Activated CD8-positive, alpha-beta memory T cell treated with anti-CD3 and anti-CD28 coated beads for 48 hours (primary cell): ENCODE measurements at places on chromosomes 16 and 17.

- no peak for DNase-seq
Observed at GRCh38 chr16:31876951-31877828, 3.6 kb downstream of the ZNF267 start.

GRCh38 chr17:2366747-2367494 is 29.6 kb downstream of the SGSM2 start:
- no peak for DNase-seq

DNA sequence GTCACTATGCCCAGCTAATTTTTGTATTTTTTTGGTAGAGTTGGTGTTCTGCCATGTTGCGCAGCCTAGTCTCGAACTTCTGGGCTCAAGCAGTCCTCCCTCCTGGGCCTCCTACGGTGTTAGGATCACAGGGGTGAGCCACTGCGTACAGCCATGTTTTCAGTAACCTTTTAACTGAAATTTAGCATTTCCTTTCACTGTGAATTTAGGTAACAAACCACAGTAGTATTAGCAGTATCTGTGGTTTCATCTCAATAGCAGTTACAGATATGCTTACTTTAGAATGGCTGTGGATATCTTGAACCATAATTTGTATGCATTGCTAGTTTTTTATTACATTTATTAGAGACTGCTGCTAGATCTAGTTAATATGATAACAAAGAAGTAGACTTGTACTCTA is 4.3 kb upstream of the RANGRF start:
- DNase-seq: no peak

DNA sequence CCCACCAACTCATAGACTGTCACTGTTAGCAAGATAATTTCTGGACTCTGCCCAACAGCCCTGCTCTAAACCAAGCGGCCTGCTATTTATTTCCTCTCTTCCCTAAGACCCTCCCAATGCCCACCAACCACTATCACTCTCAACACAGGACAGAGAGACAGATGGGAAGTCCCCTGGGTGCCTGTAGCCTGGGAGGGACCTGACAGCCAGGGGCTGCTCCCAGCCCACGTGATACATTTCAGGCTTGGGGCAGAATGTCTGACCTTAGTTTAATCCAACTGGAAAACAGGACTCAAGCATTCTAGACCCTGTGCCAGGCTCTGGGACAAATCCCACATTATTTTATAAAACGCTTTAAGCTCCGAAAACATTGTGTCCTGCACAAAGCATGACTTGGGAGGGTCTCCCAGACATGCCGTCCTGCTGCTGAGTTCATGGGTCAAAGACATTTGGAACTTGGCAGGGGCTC is 23.6 kb downstream of the XYLT1 start:
- DNase-seq: no peak

- no peak for DNase-seq
Observed at GRCh38 chr16:31038993-31039392, 5.6 kb downstream of the STX4 start.

GRCh38 chr16:72895951-72896350 is 152.0 kb downstream of the ZFHX3 start:
- no peak for DNase-seq

GRCh38 chr17:21149621-21150020 is 22.9 kb downstream of the DHRS7B start:
- DNase-seq: no peak

DNA sequence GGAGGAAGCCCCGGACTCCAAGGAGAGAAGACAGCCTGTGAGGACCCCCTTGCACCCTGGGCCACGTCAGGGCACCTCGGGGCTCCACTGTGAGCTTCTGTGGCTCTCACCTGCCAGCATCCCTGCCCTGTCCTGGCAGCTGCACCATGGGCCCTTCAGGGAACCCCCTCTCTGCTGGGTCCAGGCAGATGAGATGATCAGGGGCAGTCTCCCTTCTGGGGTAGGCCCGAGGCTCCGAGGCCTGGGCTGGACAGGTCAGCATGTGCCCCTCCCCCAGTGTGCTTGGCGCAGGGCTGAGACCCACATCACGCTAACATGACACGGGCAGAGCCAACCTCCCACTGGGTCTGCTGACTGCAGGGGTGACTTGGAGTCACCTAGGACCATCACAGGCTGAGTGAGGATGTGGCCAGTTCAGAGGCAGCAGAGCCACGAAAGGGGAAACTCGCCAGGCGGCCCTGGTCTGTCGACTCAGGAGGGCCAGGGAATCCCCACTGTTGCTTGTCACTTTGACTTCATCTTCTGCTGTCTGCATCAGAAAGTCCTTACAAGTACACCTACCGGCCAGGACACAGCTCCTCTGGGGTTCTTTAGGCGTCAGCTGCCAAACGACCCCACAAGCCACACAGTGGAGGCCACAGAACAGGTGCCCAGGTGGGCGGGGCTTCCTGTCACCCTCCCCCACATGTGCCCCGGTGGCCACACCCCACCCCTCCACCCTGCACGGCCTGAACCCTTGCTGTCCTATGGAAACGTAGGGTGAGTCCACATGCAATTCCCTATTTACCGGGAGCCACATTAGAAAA is 2.2 kb downstream of the GALNS start:
- DNase-seq: no peak

DNA sequence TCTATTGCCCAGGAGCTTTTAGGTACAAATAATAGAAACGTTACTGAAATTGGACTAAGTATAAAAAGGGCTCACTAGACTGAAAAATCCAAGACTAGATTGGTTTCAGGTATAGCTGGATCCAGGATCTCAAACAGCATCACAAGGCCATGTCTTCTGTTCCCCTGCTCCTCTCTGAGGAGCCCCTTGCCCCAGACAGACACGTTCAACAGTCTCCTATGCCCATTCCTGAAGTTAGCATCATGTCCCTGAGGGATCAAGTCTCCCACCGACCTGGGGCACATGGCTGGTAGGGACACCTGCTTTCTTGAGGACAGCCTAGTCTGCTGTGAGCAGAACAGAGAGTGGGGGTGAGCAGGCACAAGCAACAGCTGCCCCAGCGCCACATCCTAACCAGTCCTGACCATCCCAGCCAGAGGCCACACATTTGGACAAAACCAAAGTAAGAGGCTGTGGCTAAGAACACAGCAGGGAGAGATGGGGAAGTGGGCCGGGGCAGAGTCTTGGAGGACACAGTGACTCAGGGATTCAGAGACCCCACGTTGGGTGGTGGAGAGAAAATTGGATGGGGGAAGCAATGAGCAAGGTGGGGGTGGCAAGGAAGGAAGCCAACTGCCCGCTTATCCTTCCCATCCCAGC is 10.5 kb upstream of the MMP2 start:
- no peak for DNase-seq

DNA sequence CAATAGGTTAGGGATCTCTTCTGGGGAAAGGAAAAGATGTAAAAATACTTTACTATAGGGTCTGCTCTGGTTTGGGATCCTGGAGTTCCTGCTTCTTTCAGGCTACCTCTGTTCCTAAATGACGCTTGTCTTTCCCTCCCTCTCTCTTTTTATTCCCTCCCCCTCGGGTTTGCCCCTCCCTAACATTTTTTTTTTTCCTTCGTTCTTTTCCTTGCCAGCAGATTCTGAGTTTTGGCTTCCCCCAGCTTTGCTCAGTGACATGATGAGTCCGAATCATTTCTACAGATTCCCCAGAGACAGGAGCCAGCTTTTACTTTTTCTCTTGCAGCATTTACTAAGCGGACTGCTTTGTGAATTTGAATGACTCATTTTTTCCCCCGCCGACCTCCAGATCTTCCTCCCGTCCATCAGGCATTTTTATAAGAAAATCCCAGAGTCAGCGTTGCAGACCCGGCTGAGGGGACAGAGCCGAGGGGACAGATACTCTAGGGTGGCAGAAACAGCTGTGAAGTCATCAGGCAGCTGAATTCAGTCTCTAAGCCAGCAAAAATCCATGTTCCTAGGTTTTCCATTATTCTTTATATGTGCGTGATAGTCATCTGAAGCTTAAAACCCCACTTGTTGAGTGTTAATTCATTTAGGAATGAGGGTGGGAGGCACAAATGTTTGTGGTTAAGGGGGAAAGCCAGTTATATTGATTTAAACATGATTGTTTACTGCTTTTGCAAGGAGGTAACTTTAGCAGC is at the start of gene TMEM100:
TMEM100 (minus strand) TSS at position 123 of the 746 bp plus-strand sequence. CDS start 1,794 bp downstream, outside the sequence.
- DNase-seq: no peak

GRCh38 chr17:28573040-28573380 is 1.7 kb upstream of the PIGS start:
- DNase-seq: no peak

GRCh38 chr17:38704606-38705522 is at the start of gene MLLT6:
TSS of gene MLLT6 (plus strand) at chr17:38705273. CDS start at chr17:38705633, 360 bp downstream.
- DNase-seq: no peak

- DNase-seq: peak; percentile 76
Observed at GRCh38 chr16:28935924-28936783, 4.4 kb downstream of the CD19 start.

GRCh38 chr17:70563281-70563820 is 394.0 kb downstream of the KCNJ2 start:
- DNase-seq: no peak

DNA sequence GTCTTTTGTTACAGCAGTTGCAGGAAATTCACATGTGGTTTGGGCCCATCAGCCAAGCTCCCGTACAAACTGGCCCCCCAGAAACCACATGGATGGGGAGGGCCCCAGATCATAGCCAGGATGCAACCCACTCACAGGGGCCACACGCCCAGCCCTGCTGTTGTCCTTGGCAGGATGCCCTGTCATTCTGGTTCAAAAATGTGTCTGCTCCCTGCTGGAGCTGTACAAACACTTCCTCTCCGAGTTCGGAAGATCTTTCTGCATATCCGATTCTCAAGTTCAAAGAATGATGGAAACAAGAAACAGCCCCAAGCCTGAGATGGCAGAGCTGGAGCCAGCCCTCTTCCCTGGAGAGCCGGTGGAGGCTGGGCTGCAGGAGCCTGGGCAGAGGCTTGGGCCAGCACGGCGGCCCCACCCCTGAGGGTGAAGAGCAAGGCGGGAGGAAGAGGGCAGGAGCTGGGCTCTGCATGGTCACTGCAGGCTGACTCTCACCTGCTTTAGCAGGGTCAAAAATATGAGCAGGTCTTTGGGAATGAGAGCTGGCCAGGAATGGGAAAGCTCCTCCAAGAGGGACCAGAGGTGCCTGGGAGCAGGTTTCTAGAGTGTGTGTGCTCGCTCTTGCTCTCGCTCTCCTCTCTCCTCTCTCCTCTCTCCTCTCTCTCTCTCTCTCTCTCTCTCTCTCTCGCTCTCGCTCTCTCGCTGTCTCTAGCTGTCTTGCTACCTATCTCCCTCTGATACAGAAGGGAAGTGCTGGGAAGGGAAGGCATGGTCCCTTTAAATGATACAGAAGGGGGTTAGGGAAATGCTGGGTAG is 34.7 kb upstream of the ENPP7 start:
- DNase-seq: no peak

DNA sequence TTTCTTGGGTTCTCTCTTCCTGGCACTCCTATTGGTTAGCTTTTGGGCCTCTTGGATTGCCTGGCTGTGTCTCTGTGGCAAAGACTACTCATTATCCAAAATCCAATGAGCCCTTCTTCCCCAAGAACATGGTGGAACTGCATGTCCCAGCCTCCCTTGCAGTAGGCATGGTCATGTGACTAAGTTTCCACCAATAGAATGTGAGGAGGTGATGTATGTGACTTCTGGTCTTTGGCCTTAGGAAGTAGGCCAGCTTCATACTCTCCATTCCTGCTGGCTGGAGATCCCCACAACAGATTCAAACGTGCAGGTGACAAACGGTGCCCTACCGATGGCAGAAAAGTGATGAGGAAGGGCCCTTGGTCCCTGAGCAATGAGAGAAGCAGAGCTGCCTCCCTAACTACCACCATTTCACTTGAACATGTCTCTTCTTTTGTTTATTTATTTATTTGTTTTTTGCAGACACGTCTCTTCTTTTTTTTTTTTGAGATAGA is 17.3 kb upstream of the SPN start:
- no peak for DNase-seq

GRCh38 chr17:73630531-73630930 is 13.7 kb downstream of the SDK2 start:
- no peak for DNase-seq

DNA sequence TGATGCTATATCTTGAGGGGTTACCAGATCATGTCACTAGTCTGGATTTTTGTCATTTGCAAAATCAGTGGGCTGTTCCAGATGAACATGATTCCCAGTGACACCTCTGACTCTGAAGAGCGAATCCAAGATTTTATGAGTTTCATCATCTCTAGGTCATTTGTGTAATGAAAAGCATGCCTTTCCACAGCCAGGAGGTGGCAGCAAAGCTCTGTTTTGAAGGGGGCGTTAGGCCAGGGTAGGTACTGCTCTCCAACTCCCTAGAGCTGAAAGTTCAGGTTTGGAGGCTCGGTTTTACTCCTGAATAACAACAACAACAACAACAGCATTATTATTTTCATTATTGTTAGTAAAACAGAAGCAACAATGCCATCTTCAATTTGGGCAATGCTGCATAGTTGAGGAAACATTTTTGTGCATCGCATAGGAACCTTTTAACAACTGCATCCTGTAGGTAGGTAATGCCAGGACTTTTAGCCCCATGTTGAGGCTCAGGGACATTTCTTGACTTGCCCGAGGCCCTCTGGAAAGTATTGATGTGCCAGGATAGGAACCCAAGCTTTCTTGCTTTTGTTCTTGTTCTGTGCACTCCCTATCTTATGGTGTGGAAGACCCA is 77.0 kb downstream of the MYH13 start:
- DNase-seq: no peak

- no peak for DNase-seq
Observed at GRCh38 chr16:51093726-51094280, 57.3 kb downstream of the SALL1 start.

GRCh38 chr17:47423406-47424295 is 99.9 kb downstream of the EFCAB13 start:
- DNase-seq: peak; percentile 2

- DNase-seq: no peak
Observed at GRCh38 chr17:75108193-75108592, 1.6 kb upstream of the ARMC7 start.

GRCh38 chr17:74502861-74503260 is 28.4 kb downstream of the CD300LB start:
- no peak for DNase-seq

DNA sequence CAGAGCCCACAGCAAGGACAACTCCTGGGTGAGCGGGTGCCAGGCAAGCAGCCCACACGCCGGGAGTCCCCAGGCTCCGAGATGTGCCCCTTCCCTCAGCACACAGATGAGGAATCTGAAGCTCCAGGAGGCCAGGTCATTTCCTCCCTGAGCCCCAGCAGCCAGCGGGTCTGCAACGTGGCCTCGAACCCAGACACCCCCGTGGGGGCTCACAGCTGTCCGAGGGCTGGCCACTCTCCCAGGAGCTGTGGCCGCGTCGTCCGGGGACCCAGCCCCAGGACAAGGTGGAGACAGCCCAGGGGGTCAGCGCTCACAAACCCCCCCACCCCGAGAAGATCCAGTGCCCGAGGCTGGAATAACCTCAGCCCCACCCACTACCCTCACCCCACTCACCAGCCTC is 17.4 kb upstream of the C1QTNF8 start:
- no peak for DNase-seq

DNA sequence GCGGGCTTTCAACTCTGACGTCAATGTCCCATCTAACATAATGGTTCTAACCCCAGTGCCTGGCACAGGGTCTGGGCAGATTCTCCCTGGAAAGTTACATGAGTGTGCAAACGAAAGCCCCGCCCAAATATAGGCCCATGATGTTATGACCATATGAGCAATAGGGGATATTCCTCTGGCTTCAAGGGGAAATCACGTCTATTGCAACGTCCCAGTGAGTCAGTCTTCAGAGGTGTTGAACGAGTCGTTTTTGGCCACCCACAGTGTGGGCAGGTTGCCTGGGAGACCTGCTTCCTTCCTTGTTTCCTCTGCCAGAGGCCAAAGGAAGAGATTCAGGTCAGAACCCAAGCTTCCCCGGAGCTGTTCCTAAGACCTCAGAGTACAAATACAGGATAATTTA is 30.3 kb downstream of the PIK3R5 start:
- no peak for DNase-seq
